ENCODE measurements at places on chromosomes 13 and 19. TPM values are rescaled to one million over a fixed set of nuclear protein-coding genes. Genes with fewer than 3 reads are reported as not detected.

The TSHZ3 gene
- 2.3 TPM for total RNA-seq

The IL12RB1 gene
- not detected for total RNA-seq

The ZNF726 gene
- total RNA-seq: 2.7 TPM

The SKA3 gene
- total RNA-seq: 6.8 TPM

The ZNF723 gene
- total RNA-seq: not detected

The ANKRD24 gene
- total RNA-seq: 0.32 TPM

The ZNF565 gene
- 5.5 TPM for total RNA-seq

The SLC25A23 gene
- total RNA-seq: 19.2 TPM

The CA11 gene
- 1.2 TPM for total RNA-seq

The CLEC17A gene
- total RNA-seq: under 0.01 TPM

The LRG1 gene
- 0.30 TPM for total RNA-seq

The PGLYRP1 gene
- not detected for total RNA-seq

The FGF14 gene
- not detected for total RNA-seq

The MUC16 gene
- not detected for total RNA-seq

The CGB1 gene
- total RNA-seq: not detected
